ENCODE measurements at places on chromosomes 11 and 22.

DNA sequence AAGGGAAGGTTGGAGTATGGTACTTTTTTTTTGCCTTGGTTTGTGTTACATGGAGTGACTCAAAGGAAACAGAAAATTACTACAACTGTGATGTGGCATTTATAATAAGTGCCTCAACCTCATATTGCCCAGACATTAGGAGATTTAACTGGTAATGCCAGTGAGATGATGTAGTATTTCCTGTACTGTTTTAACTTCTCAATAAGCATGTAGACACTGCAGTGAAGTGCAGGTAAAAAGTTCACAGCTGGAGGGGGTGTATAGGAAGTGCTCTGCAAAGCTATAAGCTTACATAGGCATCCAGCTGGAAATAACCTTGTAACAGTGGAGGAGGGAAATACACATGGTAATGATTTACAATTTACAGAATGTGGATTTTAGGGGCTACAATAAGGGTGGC is 138.2 kb upstream of the MTMR2 start:
- DNase-seq: no peak

DNA sequence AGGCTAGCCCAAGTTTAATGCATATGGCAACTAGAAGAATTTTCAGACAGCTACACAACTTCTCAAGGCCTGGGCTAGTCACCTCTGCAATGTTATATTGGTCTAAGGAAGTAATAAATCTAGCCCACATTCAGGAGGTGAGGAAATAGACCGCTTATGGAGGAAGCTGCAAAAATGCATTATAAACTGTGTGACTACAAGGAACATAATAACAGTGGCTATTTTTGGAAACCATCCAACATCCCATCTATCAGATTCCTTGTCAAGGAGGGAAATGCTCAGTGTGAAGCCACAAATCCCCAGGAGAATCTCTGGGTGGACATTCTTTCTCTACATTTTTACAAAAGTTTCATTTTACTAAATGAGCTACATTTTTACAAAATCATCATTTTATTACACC is 76.1 kb downstream of the BBOX1 start:
- DNase-seq: no peak

DNA sequence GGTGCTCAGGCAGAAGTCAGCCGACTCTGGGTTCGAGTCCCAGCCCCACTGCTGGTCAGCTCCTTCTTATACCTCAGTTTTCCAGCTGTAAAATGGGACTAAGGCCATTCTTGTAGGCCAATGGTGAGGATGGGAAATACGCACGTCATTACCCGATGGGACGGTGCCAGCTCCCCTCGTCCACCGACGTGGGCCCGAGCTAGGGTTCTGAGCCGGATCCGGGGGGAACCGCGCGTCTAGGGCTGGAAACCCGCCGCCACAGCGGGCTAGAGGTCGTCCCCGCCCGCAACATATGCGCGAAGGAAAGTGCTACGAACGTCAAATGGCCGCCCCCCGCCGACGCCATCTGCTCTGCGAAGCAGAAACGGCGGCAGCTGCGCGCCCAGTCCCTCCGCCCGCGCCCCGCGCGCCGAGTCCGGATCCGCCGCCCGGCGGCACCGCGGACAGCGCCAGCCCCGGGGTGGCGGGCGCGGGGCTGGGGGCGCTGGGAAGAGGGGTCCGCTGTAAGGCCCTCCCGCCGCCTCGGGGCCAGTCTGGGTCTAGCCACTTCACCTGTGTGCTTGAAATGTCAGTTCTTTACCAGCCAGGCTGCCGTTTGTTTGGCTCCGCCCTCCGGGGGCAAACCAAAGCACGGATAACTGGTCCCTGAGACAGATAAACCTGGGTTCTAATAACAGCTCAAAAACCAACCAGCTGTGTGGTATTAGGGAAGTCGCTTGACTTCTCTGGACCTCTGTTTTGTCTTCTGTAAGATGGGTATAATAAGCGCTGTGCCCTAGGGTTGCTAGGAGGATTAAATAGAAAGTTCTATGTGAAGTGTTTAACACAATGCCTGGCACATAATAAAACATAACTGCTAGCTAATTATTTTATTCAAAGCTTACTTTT is 103.5 kb upstream of the RCN1 start:
- no peak for DNase-seq

DNA sequence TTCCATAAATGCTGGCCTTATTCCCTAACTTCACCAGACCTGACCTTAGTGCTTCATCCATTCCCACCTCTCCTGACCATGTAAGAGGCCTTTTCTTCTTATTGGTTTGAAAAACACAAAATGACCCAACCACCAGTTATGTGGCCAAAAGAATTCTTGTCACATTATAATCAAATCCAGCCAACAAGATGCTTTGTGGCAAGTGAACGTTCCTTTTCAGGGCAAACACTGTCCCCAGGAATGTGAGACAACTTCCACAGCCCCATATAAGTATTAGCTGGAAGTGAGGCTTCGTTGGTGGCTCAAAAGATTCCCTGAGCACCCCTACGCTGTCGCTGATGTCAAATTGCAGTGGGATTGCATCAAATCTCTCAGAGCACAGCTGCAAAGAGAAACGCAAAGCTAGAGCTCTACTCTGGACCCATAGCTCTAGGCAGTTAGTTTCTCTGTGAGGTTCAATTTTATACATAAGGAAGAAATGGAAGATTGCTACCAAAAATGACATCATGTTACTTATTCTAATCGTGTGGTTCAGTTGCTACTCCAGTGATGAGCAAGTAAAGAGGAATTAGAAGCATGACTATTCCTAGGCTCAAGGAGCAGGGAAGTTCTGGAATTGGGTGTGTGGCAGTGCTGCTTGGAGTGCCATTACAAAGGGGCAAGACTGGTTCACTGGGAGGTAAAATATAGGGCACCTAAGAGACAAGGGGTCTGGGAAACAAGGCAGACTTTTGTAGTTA is 26.1 kb downstream of the GLYATL1 start:
- DNase-seq: no peak

- DNase-seq: no peak
Observed at GRCh38 chr11:107957109-107957588, 28.9 kb downstream of the RAB39A start.

DNA sequence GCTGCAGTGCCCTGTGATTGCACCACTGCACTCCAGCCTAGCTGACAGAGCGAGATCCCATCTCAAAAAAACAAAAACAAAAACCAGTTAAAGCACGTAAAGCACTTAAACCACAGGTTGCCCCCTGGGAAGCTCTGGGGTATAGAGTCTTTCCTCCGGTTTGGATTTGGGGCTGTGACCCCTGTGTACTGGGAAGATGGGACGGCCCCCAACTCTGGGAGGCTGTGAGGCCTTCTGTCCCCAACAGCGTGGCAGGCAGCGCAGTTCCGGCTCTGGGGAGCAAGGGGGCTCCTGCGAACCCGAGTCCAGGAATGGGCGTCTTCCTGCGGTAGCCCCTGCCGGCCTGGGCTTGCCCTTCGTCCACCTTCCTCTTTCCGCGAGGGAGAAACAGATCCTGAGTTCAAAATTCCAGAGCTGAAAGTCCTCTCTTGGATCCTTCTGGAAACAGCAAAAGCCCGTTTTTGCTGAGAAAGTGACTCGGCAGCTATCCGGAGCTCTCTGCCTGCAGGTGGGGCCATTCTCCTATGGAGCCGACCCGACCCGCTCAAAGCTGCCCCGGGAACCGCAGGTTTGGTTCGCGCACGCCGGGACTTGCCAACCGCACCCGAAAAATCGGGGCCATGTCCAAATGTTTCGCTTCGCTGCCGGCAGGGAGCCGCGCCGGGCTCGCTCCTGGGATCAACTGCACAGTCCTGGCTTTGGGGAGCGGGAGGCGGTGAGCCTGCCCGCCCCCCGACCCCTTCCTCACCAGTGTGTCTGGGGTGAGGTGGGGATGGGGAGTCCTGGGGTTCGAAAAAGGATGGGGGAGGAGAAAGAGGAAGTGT is 36.3 kb upstream of the POLA2 start:
- DNase-seq: no peak

DNA sequence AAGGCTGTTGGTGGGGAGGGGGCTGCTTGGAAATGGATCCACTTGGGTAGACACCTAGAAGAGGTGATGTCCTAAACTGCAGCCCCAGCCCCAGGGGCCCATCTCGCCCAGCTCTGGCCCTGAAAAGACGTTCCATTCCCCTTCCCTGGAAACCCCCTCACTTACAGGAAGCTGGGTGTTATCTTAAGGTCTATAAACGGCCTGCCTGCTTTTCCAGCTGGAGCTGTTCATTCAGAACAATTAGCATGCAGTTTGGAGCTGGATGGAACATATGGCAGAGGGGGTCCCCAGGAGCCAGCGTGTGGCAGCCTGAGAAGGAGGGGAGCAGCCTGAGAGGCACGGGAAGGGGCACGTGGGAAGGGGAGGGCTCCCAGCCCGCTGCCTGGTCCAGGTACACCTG is 139.6 kb downstream of the PKNOX2 start:
- no peak for DNase-seq

All from stimulated activated CD4-positive, alpha-beta T cell treated with anti-CD3 and anti-CD28 coated beads, Interleukin-15, amount 100 ng/mL, for 48 hours (primary cell).